Left renal pelvis (tissue), 4 donors: ENCODE measurements at places on chromosomes 1 and 21.
A peak's percentile ranks its signal among the peaks of the same experiment; 100 is the strongest.

GRCh38 chr1:161088587-161089110 lies 709 bp downstream of the NECTIN4 start:
- DNase-seq = no peak

DNA sequence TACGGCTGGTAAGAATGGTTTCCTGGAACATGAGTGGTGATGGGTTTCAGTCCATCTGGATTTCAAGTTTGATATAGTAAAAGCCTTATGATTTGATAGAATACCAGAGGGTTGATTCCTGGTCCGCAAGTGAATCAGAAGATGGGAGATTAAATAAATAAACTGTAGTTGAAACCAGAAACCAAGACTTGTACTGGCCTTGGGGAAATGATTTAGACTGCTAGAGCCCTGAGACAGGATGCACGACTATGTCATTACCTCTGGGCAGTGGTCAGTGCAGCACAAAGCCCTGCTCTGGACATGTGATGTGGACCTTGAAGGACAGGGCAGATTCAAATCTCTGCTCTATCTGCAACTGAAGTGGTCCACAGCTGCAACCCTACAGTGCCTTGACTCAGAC lies 15.6 kb upstream of the FMOD start:
- DNase-seq = no peak

GRCh38 chr1:202292773-202293172 lies 49.0 kb downstream of the UBE2T start:
- DNase-seq = no peak

- no peak for DNase-seq
Observed at GRCh38 chr1:235918465-235918864, 51.8 kb upstream of the LYST start.

DNA sequence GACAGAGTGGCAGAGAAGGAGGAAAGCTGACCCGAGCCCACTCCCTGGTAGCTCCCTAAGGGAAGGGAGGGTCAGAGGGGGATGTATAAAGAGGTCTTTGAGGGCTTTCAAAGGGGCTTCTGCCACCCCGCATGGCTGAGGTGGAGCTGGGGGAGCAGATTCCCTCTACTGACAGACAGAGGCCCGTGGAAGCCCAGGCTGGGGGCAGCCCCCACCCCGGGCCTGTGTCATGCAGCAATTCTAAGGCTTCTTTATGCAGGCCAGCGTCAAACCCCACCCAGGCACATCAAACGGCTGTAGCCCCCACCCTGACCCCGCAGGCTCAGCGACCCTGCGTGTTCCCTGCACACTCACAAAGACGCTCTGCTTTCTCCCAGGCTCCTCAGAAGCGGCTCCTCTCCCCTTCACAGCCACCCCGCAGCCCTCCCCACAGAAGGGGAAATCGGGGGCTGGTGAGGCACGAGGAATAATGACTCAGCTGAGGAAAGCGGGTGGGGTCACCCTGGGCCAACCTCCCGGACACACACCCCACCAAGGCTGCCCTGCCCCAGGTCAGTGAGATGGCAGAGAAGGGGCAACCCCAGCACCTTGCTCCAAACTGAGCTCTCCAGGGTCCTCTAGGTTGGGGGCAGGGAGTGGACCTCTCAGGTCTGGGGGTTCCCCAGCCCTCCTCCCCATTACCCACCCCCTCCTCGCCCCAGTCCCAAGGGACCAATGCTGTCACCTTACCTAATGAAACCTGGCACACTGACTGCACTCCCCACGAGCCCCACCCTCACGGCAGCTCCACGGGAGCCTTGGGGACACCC lies 10.8 kb downstream of the SLC45A3 start:
- DNase-seq = no peak

DNA sequence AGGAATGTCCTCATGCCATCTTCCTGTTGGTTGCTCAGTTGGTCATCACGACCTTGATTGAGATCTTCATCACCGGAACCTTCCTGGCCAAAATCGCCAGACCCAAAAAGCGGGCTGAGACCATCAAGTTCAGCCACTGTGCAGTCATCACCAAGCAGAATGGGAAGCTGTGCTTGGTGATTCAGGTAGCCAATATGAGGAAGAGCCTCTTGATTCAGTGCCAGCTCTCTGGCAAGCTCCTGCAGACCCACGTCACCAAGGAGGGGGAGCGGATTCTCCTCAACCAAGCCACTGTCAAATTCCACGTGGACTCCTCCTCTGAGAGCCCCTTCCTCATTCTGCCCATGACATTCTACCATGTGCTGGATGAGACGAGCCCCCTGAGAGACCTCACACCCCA lies 42.9 kb downstream of the KCNJ15 start:
- DNase-seq = no peak

DNA sequence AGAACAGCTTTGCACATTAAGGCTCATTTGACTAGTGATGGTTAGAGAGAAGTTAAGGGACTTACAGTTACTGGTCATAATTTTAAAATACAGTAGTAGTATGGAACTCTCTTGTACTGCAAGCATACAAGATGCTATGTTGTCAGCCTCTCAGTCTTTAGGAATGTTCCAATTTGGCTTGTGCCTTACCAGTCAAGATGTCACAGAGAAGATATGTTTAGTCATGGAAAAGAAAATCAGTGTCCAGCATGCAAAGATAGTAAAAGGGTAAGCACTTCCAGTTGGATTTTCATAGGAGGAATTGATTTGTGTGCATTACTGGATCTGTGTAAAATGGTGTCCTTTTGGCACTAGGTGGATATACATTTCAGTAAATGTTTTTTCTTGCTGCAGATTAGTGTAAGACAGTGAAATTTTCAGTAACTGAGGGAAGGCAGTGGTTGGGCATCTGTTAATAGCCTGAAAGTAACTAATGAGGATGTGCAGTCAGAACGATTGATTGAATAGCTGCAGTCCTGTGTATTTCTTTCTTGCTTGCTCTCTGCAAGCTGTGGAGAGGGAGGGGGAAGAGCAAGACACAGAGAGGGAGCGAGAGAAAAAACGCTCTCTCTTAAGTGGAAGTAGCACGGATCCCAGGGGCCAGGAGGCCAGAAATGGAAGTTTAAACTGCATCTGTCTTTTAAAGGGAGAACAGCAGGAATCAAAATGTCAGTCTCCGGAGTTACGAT lies 108.2 kb downstream of the CLEC20A start:
- no peak for DNase-seq

- DNase-seq = no peak
Observed at GRCh38 chr1:1079408-1080121, 5.5 kb upstream of the RNF223 start.

GRCh38 chr1:241331328-241332036 lies 25.5 kb downstream of the RGS7 start:
- no peak for DNase-seq

- DNase-seq = no peak
Observed at GRCh38 chr1:228147768-228148167, 2.0 kb upstream of the GJC2 start.

DNA sequence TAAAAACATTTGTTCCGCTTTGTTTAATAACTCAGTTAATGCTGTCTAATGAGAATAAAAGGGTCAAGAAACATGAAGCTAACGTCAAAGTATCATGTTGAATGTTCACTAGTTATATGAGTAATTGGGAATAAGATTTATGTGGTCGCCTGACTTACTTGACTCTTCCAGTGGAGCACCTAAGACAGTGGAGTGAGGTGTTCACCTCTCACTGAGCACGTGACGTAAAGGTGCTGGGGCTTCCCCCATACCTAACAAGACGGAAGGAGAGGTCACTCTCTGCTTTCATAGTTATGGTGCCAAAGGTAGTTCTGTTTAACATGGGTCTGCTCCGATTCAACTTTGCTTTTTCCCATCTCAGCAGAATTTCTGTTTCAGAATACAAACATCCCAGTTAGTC lies 686 bp downstream of the KMO start:
- no peak for DNase-seq

DNA sequence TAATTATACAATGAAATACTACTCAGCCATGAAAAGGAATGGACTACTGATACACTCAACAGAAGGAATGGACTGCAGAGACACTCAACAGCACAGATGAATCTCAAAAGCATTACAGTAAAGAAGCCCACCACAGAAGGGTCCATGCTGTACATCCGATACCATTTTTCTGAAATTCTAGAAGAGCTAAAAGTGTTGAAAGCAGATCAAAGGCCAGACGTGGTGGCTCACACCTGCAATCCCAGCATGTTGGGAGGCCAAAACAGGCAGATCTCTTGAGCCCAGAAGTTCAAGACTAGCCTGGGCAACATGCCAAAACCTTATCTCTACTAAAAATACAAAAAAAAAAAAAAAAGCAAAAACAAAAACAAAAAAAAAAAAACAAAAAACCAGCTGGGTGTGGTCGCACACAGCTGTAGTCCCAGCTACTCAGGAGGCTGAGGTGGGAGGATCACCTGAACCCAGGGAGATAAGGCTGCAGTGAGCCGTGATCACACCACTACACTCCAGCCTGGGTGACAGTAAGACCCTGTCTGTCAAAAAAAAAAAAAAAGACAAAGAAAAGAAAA lies 15.5 kb downstream of the PPP1R15B start:
- no peak for DNase-seq

DNA sequence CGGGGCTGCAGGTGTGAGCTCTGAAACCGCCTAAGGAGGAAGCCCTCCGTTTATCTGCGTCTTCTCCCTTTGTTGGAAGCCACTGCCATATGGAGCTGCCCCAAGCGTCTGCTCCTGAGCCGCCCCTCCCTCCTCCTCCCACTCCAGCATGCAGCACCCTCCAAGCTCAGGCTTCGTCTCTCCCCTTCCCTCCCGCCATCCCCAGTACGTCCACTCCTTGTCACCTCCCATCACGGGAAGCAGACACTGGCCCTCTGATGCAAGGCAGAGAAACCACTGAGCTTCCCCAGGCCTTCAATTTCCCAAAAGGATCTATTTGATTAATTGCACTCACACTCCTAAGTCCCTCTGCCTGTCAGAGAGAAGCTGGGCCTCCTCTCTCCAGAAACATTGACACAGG lies 52.5 kb downstream of the NFASC start:
- no peak for DNase-seq

- no peak for DNase-seq
Observed at GRCh38 chr21:45219517-45219916, 68.2 kb downstream of the POFUT2 start.

DNA sequence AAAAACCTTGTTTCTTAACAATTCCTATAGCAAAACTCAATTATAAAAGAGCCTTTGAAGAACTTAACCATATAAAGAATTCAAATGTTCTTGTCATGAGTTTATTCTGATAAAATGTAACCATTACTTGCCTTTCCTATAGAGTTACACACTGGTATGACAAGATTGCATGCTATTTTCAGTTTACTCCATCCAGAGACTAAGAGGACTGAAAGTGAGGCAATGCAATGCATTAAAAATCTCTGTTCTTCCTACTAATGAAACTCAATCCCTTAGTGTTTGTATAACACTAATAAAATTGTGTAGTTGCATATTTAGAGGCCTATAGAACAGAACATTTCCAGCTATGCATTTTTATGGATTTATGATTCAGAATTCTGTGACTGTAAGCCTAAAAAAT lies 88.1 kb downstream of the COP1 start:
- no peak for DNase-seq

GRCh38 chr1:2290595-2291510 lies 62.7 kb downstream of the SKI start:
- no peak for DNase-seq

DNA sequence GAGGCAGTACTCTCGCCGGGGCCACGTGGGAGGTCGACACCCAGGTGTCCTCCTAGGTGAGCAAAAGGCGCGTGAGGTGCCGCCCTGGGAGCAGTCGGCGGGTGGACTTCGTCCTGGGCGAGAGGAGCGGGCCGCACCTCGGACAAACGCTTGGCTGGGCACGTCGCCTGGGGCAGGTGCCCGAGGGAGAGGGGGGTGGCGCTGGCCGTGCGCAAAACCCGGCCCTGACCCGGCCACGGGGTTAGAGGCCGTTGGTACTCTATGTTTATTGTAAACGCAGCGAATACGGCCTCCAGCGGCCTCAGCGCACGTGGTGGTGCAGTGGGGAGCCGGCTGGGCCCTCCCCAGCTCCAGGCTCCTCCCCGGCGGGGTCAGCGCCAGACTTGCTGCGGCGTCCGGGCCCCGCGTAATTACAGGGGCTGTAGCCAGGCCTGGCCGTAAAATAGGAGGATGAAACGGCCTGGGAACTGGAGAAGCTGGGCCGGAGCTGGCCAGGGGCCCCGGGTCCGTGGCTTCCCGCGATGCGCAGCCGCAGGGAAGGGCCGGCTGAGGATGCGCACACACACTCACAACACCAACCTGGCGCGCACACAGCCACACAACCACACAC lies 1.6 kb upstream of the EFNA1 start:
- DNase-seq = no peak

DNA sequence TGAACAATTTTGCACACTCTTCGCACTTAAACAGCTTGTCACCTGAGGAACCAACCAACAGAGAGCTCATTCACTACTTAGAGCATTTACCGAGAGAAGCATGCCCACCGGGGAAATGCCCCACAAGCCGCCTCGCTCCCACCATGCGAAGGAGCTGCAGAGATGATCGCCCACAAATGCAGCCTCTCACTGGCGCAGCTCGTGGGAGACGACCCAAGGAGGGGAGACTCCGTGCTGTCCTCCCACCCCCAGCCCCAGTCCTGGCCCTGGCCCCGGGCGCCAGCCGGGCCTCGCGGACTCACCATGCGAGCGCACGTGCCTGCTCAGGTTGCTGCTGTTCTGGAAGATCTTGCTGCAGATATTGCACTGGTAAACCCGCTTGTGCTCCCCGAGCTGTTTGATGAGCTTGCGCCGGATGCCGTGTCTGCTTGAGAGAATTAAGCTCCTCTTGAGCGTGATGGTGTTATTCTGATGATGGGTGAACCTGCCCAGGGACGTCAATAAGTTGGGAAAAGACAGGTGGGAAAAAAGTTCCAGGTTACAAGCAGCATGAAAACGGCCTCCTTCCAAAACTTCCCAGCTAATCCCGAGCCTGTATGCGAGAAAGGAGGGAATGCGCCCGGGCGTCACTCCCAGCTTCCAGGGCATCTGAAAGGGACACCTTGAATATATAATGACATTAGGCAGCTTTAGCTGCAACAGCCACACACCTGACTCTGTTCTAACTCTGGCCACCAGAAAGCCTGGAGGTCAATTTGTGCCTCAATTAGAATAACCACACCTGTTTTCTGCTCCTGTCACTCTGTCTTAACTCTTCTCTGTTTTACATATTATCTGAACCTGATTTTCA lies 42.8 kb downstream of the PRDM15 start:
- no peak for DNase-seq

GRCh38 chr21:30340714-30341573 lies 3.5 kb upstream of the KRTAP27-1 start:
- DNase-seq = peak; percentile 20

DNA sequence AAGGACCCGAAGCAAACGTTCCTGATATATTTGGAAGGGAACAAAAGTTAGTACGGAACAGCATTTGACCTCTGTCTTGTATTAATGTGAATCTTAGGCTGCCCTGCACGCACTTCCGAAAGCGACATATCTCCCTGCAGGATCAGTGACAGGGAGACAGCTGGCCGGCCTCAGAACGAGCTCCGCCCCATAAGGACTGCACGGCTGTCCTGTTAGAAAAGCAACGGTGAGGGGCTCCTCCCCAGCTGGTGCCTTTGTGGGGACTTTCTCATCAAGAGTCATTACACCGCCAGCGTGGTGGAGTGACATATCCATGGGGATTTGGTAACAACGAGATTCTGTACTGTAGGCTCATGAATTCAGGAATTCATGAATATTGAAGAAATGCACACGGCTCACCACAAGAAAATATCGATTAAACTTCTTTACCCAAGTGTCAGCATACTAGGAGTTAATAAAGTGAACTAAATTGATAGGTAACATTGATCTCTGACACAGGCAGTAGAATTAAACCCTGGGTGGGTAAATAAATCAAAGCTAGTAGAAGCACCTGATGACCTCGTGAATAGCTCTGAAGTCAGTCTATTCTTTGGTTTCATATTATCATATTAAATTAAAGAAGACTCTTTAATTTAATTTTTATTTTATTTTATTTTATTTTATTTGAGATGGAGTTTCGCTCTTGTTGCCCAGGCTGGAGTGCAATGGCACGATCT lies 8.1 kb upstream of the GREM2 start:
- DNase-seq = no peak

- DNase-seq = no peak
Observed at GRCh38 chr1:187244623-187245022, 415.9 kb downstream of the PLA2G4A start.
